DND-41 (cell line): ENCODE measurements at places on chromosomes 11 and 22.
A peak's percentile ranks its signal among the peaks of the same experiment; 100 is the strongest.

GRCh38 chr11:20080032-20080685, 80.1 kb downstream of the DBX1 start:
- DNase-seq = no peak

DNA sequence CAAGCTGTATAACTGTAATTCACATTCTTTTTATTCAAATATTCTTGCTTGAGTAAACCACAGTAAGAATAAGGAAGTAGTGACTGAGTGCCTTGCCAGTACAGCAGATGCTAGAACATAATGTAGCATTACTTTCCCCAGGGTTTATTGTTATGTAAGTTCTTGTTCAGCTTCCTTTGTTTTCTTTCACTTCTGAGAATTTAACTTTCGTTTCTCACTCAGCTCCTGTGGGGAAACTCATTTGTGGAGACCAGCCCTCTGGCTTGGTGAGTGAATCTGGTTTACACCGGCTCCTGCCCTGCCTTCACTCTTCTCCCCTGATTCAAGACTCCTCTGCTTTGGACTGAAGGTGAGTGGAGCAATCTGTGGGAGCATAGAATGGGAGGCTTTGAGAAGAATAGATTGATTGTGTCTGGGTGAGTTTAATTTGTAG, at the start of gene TRIM22:
Gene TRIM22 (plus strand): TSS at position 240 of the 433 bp plus-strand sequence. CDS start 6,443 bp downstream, outside the sequence.
- DNase-seq = peak; percentile 74

DNA sequence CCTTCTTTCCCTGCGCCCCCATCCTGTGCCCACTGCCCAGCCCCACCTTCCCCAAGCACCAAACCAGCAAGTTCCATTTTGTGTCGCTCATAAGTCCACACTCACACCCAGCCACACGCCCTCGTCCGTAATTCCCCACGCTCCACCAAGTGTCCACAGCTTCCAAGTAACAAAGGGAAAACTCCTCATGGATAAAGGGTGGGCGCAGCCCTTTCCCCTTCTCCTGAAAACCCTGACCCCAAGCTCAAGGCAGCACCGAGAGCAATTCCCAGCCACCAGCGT, 458 bp downstream of the FXYD6 start:
- no peak for DNase-seq

GRCh38 chr11:124479561-124479960, 34.1 kb upstream of the OR8B8 start:
- no peak for DNase-seq

GRCh38 chr22:35065796-35066218, at the start of gene ISX:
Gene ISX, plus strand, starts transcription at chr22:35066158. Its CDS starts 930 bp downstream, at chr22:35067088.
- no peak for DNase-seq

DNA sequence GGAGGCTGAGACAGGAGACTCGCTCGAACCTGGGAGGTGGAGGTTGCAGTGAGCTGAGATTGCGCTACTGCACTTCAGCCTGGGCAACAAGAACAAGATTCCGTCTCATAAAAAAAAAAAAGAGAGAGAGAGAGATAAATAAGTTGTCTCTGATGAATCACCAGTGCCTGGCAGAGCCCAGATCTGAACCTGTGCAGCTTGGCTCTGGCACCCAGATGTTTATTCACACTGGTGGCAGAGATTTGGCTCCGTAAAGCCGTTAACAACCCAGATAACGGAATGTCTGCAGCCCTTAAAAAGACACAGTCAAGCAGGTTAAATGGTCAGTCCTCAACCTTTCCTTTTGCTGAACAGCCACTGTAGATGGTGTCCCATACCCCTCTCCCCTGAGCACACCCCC, 33.5 kb upstream of the RTL6 start:
- no peak for DNase-seq

GRCh38 chr22:42960531-42961399, 54.2 kb downstream of the PACSIN2 start:
- DNase-seq = no peak

DNA sequence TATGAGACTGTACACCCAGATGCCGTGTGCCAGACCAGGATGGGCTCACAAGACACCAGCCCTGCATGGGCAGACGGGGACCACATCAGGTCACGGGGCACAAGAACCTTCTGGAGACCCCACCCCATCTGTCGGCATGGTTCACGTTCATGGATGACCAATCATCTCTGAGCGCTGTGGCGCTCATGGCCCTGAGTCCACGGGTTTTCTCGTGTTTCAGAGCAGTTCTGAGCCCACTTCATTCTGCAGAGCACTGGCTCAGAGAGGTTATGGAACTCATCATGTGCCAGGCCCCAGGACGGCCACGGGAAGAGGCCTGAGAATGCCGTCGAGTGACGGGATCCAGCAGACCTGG, 63.0 kb upstream of the PPARA start:
- no peak for DNase-seq

- DNase-seq = no peak
Observed at GRCh38 chr22:21103633-21104032, 57.9 kb downstream of the LRRC74B start.

DNA sequence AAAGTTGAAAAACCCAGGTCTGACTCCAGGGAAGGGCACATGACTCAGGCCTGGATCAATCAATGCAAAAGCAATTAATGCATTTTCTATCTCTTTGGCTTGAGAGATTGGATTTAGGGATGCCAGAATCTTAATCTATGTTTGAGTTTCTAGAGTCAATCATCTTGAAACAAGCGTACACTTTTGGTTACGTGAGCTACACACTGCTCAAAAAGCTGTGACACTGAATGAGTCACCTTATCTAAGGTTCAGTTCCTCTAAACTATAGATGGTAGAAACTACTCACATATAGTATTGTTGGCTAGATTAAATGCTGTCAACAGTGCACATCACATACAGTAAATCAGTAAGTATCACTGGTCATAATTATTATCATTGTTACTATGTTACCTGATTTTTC, 24.2 kb downstream of the MRE11 start:
- no peak for DNase-seq

DNA sequence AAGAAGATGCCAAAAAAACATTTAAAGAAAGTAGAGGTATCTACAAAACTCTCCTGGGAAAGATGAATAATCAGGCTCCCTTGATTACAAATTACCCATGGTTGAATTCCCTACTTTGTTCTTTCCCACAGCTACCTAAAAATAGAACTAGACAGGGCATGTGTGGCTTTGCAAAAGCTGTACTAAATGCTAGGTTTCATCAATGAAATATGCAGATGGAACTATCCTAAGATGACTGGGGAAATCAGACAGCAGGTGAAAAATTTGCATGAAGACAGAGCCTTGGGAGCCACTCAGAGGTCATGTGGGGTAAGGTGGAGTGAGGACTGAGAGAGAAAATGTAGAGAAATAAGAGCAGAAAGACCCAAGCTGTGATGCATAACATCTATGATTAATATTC, 14.7 kb downstream of the LAYN start:
- DNase-seq = no peak

DNA sequence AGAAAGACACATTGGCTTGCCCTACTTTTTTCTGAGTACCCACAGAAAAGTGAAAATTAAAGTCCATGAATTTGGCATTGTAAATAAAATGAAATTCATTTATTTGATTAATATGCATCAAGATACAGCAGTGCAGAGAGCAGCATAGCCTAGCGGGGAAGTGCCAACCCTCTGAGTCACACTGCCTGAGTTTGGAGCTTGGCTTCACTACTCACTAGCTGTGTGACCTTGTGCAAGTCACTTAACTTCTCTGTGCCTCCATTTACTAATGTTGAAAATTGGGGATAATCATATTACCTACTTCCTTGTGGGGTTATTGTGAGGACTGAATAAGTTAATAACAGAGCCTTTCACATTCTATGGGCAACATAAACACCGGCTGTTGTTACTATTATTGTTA, 111.5 kb upstream of the CSNK2A3 start:
- no peak for DNase-seq

- no peak for DNase-seq
Observed at GRCh38 chr11:109747839-109748238, 325.8 kb downstream of the C11orf87 start.

DNA sequence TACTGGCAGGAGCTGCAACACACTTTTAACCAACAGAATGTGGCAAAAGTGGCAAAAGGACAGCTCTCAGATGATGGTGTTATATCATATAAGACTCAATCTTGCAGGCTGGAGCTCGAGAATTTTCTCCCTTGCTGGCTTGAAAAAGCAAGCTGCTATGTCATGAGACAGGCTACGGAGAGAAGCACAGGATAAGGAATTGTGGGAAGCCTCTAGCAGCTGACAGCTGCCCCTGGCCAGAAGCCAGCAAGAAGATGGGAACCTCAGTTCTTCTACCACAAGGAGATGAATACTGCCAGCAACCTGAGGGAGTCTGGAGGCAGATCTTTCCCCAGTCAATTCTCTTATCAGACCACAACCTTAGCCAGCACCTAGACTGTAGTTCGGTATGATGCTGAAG, 24.6 kb downstream of the FXYD6 start:
- no peak for DNase-seq

DNA sequence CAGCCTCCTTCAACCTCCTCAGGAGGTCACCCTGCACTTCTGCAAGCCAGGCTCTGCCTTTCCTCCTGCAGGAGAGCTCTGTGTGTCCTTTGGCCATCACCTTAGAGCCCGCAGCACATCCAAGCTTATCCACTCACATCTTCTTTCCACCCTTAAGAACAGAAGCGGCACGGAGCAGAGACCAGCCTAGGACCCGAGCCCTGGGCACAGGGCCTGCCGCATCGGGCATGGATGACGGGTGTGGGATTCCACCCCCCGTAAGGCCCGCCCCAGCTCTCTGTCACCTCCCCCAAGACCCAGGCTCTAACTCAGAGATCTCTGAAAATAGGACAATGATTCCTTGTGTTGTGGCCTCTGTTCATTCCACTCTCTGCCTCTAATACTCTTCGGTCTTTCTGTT, 42.1 kb upstream of the PHF21B start:
- DNase-seq = no peak

- no peak for DNase-seq
Observed at GRCh38 chr22:30004694-30005093, 75.6 kb upstream of the HORMAD2 start.

- no peak for DNase-seq
Observed at GRCh38 chr11:114087025-114087424, 27.5 kb downstream of the ZBTB16 start.

GRCh38 chr11:126514061-126514693, 158.7 kb downstream of the ST3GAL4 start:
- DNase-seq = no peak

DNA sequence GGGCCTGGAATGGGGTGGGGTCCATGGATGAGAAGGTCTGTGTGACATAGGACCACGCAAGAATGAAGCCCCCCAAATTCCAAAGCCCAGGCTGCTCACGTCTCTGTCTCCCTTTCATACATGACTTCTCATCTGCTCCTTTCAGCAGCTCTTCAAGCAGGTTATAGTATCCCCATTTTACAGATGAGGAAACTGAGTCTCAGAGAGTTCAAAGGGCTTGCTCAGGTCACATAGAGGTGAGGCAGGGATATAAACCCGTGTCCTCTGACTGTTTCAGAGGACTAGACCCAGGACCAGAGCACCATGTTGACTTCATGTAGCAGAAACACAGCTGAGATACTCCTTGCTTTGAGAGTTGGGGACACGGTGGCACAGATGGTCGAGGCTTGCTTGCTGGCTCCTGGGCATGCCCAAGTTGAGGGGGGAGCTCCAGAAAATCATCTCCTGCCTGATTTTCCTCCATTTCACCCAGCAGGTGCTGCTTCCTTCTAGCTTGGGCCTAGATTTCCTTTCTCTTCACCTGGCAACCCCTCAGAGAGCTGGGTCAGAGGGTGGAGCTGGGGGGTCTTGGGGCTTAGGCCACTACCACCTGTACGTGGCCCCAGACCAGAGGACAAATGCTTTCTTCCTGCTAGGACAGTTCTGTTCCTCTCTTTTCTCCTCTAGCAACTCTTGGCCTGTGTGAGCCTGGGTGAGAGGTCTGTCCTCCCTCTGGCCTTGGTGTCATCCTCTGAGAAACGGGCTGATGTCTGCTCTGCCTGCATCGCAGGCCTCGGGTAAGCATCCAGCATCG, 24.1 kb upstream of the THY1 start:
- no peak for DNase-seq

DNA sequence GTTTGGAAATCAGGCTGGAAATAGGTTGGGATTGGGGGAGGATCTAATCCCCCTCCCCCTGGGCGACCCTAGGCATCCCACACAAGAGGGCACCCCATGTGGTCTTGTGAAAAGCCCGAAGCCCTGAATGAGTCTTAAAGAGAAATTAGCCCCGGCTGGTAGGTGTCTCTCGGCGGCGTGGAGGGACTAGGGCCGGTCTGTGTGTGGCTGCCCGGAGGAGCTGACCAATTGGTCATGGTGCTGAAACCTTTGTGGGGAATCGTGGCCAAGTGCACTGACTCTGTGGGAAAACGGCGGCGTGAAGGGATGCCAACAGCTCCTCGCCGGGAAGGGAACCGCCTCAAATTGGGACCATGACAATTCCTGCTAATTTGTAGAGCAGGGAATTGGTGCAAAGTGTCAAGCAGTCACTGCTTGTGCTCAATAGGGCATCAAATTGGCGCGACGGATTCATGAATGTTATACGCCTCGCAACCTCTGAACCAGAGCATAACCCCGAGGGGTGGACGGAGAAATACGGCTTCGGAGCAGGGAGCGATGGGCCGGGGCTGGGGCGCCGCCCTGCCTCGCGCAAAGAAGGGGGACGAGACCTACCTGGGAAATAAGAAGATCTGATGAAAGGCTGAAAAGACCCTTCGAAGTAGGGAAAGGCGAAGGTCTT, 1.5 kb downstream of the DBX1 start:
- DNase-seq = no peak

DNA sequence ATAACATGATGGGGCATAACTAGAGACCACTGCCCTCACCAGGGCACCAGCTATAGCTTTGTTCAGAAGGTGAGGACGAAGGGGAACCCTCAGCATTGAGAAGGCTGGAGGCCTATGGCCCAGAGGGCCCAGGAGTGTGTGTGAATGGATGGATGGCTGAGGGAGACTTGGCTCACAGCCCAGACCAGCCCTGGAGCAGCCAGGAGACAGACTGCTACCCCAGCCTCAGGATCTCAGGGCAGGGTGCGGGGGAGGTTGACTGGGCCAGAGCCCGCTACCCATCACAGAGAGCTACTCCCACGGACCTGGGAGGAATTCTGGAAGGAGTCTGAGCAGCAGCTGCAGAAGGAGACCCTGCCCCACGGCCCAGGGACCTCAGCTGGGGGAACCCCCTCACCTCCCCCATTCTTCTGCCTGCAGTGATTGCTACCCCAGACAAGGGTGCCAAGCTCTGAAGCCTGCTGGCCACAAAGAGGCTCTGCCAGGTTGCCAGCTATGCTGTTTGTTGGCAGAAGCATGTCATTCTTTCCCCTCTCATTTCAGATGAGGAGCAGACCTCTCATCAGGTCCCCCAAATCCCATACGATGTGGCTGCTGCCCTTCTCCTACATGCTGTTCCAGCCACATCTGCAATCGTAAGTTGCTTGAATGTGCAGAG, 5.4 kb upstream of the CSDC2 start:
- no peak for DNase-seq
